ENCODE measurements at places on chromosomes 1 and 21.

DNA sequence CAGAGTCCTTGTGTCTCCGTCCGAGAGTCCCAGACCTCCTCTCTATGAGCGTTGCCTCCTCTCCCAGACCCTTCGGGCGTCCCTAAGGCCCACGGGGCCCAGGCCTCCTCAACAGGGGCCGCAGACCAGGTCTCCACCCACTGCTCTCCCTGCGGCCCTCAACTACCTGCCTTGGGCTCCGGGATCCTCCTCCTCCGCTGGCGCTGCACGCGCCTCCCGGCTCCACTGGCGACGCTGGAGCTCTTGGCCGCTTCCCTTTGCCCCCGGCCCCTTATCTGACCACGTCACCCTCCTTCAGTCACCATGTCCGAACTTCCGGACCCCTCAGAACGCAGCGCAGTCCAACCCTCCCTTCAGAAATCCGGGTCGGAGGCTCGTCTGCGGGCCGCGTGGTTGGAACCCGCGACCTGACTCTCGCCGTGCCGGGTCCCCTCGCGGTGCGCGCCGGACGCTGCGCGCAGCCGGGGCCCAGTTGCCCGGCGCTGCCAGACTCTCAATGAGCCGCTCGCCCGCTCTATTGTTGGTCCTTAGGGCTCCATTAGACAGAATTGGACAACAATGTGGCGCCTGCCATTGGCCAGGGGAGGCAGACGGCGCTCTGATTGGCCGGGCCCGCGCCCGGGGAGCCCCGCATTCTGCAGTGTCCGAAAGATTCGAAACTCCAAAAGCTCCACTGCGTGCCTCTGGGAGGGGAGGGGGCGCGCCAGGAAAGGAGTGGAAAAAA lies at the start of gene DMRTA2:
Gene DMRTA2 (minus strand): TSS at position 498 of the 724 bp plus-strand sequence. CDS start 1,907 bp downstream, outside the sequence.
- DNase-seq: no peak

DNA sequence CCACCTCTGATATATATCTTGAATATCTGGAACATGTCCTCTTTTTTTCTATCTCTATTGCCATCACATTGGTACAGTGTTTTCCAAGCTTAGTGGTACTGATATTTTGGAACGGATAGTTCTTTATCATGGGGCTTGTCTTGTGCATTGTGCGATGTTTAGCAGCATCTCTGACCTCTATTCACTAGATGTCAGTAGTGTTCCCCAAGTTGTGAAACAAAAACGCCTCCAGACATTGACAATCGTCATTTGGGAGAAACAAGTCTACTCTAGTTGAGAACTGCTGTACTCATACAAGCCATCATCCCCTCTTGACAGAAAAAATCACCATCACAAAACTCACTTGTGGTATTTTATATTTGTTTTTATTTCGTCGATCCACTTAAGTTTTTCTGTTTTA lies 79.7 kb upstream of the CHODL start:
- DNase-seq: no peak

DNA sequence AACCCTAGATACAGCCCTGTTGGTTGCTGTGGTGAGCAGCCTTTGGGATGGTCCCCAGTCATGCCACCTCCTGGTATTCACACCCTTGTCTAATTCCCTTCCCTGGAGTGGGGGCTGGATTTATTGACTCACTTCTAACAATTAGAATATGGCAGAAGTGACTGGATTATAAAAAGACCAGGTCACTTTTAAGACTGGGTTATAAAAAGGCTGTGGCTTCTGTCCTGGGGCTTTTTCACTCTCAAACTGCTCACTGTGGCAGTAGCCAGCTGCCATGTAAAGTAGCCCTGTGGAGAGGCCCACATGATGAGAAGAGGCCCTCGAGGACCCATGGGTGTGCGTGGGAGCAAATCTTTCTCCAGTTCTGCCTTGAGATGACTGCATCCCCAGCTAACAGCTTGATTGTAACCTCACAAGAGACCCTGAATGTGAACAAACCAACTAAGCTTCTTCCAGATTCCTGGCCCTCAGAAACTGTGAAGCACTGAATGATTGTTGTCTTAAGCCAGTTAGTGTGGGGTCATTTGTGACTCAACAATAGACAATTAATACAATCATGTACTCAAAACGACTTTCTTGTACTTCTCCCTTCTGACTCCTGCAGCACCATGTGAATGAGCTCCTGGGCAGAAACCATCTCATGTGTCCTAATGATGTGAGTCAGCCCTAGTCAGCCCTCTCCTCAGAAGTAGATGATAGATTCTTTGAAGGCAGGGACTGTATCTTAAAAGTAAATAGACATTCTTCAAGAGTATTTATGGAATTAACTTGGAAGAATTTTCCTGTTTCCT lies 234.9 kb downstream of the TNR start:
- DNase-seq: no peak

GRCh38 chr1:66571789-66572188 lies 37.8 kb downstream of the SGIP1 start:
- DNase-seq: no peak

DNA sequence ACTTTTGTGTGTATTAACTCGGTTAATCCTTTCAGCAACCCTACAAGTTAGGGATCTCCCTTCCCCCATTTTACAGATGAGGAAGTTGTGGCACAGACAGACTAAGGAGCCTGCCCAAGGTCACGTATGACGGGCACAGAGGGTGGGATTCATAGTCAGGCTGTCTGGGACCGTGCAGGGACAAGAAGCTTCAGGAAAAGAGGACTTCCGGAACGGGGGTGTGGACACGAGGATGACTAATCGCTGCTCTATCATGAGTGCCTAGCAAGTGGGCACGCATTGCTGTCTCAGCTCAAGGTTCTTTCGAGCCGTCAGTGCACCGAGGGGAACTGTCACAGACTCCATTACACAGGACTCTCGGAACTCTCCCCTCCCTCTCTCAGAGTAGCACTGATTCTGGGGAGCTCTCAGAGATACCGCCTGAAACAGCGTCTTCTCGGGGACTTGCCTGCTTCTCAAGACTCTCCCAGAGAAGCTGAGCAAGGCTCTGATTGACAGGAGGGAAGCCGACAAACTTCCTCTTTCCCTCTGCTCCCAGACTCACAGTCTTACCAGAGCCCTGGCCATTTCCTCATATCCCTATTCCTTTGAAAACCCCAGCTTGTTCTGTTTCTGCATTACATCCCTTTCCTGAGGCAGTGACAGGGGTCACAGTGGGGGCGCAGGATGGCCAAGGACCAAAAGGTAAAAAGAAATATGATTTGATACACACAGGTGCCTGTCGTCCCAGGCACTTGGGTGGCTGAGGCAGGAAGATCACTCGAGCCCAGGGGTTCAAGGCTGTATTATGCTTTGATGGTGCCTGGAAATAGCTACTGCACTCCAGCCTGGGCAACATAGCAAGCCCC lies 14.4 kb downstream of the FHAD1 start:
- DNase-seq: no peak

DNA sequence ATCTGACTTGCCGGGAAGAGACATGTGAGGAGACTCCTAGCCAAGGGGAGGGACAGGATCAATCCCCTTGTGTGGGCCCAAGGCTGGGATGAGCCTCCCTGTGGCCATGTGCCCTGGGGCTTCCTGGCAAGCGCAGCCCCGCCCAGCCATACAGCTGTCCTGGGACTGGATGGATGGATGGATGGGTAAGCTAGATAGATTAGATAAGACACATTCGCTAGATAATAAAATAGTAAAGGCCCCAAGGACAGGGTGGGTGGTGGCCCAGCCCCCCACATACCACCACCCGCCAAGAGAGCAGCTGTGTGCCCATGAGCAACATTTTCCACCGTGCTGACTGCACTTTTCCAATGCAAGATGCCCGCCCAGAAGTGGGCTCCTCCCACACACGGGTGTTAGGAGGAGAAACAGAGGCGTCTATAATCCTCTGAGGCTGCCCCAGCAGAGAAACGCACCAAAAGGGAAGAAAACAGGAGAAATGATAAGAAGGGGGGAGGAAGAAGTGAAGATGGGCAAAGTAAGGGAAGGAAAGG lies 25.1 kb downstream of the ZBTB17 start:
- DNase-seq: peak; percentile 62

- no peak for DNase-seq
These were observed 168.9 kb upstream of the C21orf91 start for GRCh38 chr21:17988102-17988437.

GRCh38 chr1:218165701-218166114 lies 119.4 kb upstream of the RRP15 start:
- no peak for DNase-seq

DNA sequence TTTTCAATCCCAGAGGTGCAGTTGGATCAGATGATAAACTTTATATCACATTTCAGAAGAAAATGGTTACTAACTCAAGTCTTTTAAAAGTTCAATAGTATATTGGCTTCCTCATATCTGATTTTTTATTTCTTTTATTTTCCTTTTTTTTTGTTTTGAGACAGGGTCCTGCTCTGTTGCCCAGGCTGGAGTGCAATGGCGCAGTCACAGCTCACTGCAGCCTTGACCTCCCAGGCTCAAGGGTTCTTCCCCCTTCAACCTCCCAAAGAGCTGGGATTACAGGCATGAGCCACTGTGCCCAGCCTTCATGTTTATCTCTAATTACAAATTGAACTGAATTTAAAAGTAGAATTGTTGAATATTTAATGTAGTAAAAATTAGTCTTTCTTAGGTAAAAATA lies 13.9 kb downstream of the FLVCR1 start:
- no peak for DNase-seq

GRCh38 chr1:12539705-12540579 lies 78.1 kb downstream of the DHRS3 start:
- no peak for DNase-seq

DNA sequence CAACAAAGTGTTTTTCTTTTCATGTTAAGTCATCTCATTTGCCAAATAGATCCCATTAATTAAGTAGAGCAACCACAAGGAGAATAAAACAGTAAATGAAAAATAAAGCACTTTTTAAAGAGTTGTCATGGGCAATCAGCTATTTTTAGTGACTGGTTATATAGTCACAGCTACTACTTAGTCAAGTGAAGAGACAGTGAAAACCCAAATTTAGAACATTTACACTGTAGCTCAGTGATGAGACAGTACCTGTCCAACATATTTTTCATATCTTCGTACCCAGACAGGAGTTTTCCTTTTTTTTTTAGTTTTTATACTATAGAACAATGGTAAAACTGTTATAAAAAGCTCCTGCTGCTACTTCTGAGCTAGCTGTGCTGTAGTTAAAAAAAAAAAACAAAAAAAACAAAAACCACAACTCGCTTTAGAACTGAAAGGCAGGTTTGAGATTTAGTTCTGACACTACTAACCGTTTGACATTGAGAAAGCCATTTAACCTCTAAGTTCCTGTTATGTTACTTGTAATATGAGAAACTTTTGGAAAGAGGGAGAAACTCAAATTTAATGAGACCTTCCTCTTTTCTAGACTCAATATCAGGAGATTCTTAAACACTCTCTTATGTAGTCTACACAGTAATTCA lies 777.5 kb downstream of the ADGRL2 start:
- no peak for DNase-seq

DNA sequence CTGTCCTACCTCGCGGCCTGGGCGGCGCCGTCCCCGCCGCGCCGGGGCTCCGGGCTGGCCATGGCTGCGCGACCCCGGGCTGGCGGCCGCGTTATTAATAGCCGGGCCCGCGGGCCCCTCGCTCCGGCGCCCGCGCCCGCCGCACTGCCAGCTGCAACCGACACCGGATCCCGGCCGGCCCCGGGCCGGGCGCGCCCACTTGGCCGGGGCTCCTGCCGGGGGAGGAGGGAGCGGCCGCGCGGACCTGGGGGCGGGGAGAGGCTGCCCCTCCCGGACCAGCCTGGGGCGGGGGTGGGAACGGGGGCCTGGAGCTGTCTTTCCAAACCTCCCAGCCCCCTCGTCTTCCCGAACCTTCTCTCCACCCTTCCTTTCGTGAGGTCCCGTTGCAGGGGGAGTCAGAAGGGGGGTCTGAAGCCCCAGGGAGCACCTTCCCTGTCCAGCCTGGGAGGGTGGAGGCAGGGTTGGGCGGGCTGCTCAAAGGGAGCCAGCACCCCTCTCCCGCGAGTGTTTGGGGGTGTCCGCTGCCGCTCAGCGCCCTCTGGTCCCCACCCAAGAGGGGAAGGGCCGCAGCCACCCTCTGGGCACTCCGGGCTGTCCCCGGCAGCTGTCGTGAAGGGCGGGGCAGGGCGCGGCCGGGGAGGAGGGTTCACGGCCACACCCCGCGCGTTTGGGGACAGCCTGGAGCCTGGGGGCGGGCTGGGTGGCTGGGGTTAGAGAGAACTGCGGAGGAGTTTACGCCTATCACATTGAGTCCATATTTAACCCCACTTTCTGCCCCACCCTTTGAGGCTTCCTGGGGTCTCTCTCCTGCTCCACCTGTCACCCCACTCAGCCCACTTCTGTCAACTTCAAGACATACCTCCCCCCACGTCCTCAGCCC lies at the start of gene SYNC:
Gene SYNC (minus strand): TSS at position 172 of the 880 bp plus-strand sequence. CDS start 110 bp downstream, at position 62.
- no peak for DNase-seq

- DNase-seq: no peak
These were observed 1.5 kb upstream of the TTC24 start for GRCh38 chr1:156578055-156578454.

GRCh38 chr1:211537253-211537652 lies 41.7 kb downstream of the SLC30A1 start:
- no peak for DNase-seq

- no peak for DNase-seq
These were observed 43.9 kb upstream of the IFNAR2 start for GRCh38 chr21:33185852-33186251.

GRCh38 chr1:25109531-25109951 lies 122.8 kb downstream of the SYF2 start:
- DNase-seq: no peak

GRCh38 chr1:174112489-174113162 lies 46.7 kb upstream of the RABGAP1L start:
- no peak for DNase-seq

Data from stimulated activated CD8-positive, alpha-beta memory T cell treated with anti-CD3 and anti-CD28 coated beads, Interleukin-7, amount 100 ng/mL, for 24 hours (primary cell).